ENCODE measurements at places on chromosomes 5 and 9. TPM values are rescaled to one million over a fixed set of nuclear protein-coding genes. Genes with fewer than 3 reads are reported as not detected.

The FAM53C gene
- 49.5 TPM for total RNA-seq

The HTR1A gene
- total RNA-seq = not detected

The KCNV2 gene
- not detected for total RNA-seq

The CHSY3 gene
- 21.2 TPM for total RNA-seq

The RASGEF1C gene
- total RNA-seq = 0.64 TPM

The FOXD1 gene
- 0.33 TPM for total RNA-seq

The CTXN3 gene
- 5.4 TPM for total RNA-seq

The INSL6 gene
- not detected for total RNA-seq

The CER1 gene
- 5.2 TPM for total RNA-seq

The PCDHGA8 gene
- 2.6 TPM for total RNA-seq

The CBY3 gene
- total RNA-seq = not detected

Measured in endothelial cell (in vitro differentiated cells).